HT-29 (cell line): ENCODE measurements at places on chromosomes 1 and 21. TPM values are rescaled to one million over a fixed set of nuclear protein-coding genes. Genes with fewer than 3 reads are reported as not detected.

- no peak for DNase-seq
These were observed 43.9 kb downstream of the SUSD4 start for GRCh38 chr1:223319905-223320580.

GRCh38 chr1:179296356-179297104 lies 2.9 kb downstream of the SOAT1 start:
- no peak for DNase-seq

DNA sequence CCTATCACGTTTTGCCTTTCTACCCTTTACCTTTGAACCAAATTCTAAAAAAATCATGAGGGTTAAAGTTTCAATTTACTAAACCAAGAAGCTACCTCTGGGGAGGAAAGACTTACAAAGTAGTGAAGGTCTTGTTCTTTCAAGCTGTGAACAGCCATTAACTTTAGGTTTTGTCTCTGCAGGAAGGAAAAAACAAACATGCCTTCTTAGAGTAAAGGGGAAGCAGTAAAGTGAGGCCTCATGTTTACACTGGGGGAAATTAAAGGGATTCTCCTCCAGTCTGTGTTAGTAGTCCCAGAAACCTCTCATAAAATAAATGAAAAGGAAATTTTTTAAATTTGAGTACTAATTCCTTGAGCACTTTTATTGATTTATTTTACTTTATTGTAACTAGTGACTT lies 780.2 kb upstream of the ADGRL2 start:
- DNase-seq = no peak

The GRIK1 gene
- total RNA-seq = not detected in 2 replicates

The SPATC1L gene
- 8.3 and 12.7 TPM in 2 replicates for total RNA-seq
